CD14-positive monocyte (primary cell): ENCODE measurements at places on chromosomes 2 and 18.

DNA sequence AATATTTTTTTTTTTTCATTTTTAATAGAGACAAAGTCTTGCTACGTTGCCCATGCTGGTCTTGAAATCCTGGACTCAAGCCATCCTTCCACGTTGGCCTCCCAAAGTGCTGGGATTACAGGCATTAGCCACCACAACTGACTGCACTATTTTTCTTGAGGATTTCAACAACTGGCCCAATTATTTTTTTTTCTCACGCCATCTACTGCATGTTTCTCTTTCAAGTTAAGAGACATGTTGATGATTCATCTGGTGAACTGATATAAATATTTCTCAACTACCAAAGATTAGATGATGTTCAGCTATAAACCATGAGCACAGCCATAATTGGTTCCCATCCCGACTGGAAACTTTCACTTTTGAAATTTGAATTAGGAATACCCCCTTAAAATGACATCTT, 688.4 kb upstream of the SYT4 start:
- H3K27me3 ChIP-seq: no peaks in the 10 kb centered on the region
- no peaks in the 10 kb centered on the region for H3K36me3 ChIP-seq
- no peak for DNase-seq
- no peaks in the 10 kb centered on the region for H3K4me1 ChIP-seq
- H3K27ac ChIP-seq: no peak overlapping the region

DNA sequence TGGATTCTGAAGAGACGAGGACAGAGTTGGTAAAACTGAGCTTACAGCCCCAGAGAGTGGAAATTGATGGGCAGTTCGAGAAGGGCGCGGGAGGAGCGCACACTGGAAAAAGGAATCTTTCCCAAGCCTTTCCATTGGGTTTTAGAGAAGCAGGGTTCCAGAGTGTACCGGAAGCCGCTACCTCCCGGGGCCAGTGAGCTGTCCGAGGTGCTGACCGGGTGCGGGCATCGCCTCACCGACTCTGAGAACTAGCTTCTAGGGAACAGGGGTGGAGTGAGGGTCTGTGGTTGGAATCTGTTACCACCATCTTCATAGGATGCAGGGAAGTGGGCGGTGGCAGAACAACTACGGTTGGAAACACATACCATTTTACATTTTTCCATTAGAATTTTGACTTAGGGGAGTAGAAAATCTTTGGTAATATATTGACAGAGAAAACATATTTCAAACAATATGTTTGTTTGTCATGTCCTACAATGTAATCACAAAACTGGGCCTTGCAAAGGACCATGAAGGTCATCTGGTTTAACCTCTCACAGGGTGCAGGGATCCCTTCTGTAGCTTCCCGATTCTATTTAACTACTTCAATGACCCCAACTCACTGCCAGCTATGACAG, 724 bp downstream of the NMS start:
- no peak overlapping the region for H3K4me3 ChIP-seq
- no peaks in the 10 kb centered on the region for H3K36me3 ChIP-seq
- no peak overlapping the region for H3K27ac ChIP-seq
- H3K27me3 ChIP-seq: no peaks in the 10 kb centered on the region
- no peaks in the 10 kb centered on the region for H3K4me1 ChIP-seq
- DNase-seq: no peak

DNA sequence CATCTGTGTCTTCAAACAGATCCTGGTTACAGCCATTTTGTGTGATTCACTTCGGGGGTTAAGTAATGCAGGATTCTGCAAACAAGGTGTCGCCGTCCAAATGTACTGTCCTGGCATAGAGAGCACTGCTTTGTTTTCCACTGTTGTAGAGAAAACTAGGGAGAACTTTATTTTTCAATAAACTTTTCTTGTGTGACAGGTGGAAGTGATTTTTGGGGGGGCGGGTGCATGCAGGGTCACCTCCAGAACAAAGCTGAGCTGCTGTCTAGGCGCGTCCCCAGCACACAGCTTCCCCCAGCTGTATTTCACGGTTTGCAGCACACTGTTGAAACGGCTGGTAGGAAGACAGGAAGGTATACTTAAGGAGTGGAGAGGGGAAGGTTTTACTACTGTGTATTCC, 200.6 kb downstream of the MGAT5 start:
- H3K36me3 ChIP-seq: peaks cover 18% of the 10 kb centered on the region
- no peak for DNase-seq
- H3K4me3 ChIP-seq: no peak overlapping the region
- no peak overlapping the region for H3K27ac ChIP-seq

- H3K36me3 ChIP-seq: peaks cover 5% of the 10 kb centered on the region
- no peak overlapping the region for H3K4me3 ChIP-seq
- H3K4me1 ChIP-seq: peaks cover 20% of the 10 kb centered on the region
- no peak for DNase-seq
- no peaks in the 10 kb centered on the region for H3K27me3 ChIP-seq
Observed at GRCh38 chr18:23356915-23357601, 96.0 kb upstream of the RIOK3 start.

DNA sequence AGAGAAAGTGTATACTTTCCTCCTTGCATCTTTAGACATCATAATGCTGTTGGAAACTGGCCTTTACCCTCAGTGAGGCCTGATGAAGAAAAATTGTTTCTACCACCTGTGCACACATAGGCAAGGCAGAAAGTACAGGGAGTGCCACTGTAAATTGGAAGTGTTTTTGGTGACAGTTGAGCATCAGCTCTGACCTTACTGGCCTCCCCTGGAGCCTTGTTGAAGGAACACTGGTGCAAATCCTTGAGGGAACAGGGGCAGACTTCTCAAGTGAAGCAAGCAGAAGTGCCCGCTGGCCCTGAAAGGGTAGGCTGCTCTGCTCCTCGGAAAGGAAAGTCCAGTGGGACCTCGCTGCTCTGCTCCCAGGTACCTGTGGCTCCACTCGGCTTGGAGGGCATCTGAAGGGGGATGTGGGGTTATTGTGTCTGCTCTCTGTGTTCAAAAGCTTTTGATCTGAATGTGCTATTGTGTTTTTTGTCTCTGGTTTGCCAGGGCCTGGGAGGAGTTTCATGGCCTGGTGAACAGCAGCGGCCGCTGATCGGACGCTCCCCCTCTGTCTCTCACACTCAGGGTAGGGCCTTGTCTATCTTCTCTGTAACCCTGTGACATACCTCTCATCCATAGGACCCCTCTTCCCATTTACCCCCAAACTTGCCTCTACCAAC, 23.4 kb downstream of the EIF4E2 start:
- H3K27me3 ChIP-seq: no peaks in the 10 kb centered on the region
- no peaks in the 10 kb centered on the region for H3K4me1 ChIP-seq
- DNase-seq: no peak
- H3K36me3 ChIP-seq: peaks cover 99% of the 10 kb centered on the region
- no peak overlapping the region for H3K27ac ChIP-seq
- no peak overlapping the region for H3K4me3 ChIP-seq

GRCh38 chr2:37676274-37676673, 4.8 kb upstream of the CDC42EP3 start:
- no peak overlapping the region for H3K4me3 ChIP-seq
- peak overlapping the region; percentile 76 for H3K27ac ChIP-seq
- H3K36me3 ChIP-seq: no peaks in the 10 kb centered on the region
- H3K4me1 ChIP-seq: peaks cover 33% of the 10 kb centered on the region

GRCh38 chr18:7248877-7249276, 18.0 kb downstream of the LRRC30 start:
- no peak overlapping the region for H3K4me3 ChIP-seq
- no peaks in the 10 kb centered on the region for H3K36me3 ChIP-seq
- H3K27me3 ChIP-seq: no peaks in the 10 kb centered on the region
- no peaks in the 10 kb centered on the region for H3K4me1 ChIP-seq
- no peak overlapping the region for H3K27ac ChIP-seq
- no peak for DNase-seq

DNA sequence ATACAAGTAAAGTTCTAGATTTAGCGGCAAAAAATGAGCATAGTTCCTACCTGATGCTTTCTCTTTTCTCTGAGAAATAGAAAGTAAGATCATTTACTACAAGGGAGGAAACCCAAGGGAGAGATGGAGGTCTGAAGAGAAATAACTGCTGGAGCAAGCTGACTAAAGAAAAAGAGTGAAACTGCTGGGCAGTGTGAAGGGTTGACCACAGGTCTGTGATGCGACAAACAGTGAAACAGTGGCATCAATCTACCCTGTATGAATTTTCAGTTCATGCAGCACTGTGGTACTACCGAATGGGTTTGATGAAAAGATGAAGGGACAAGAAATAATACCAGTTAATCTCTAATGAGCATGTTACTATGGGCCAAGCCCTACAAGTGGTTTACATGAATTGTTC, 52.2 kb downstream of the CUL3 start:
- peaks cover 77% of the 10 kb centered on the region for H3K36me3 ChIP-seq
- DNase-seq: no peak
- no peaks in the 10 kb centered on the region for H3K4me1 ChIP-seq

DNA sequence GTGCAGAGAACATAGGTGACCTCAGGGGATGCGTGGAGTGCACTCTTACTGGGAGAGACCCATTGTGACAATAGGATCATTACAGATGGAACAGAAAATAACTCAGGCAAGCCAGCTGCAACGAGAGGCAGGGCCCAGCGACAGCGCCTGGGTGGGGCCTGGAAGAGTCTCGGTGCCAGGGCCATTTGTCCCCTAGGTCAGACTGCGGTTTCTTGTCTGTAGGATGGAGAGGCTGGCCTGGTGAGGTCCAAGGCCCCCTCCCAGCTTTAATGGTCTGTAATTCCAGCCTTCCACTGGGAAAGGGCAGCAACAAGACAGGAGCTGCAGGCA, 208.6 kb upstream of the APCDD1 start:
- no peaks in the 10 kb centered on the region for H3K27me3 ChIP-seq
- H3K27ac ChIP-seq: no peak overlapping the region
- H3K4me1 ChIP-seq: peaks cover 38% of the 10 kb centered on the region
- H3K4me3 ChIP-seq: no peak overlapping the region
- H3K36me3 ChIP-seq: no peaks in the 10 kb centered on the region
- DNase-seq: no peak

- peaks cover 28% of the 10 kb centered on the region for H3K4me1 ChIP-seq
- peak overlapping the region; percentile 42 for H3K27ac ChIP-seq
- no peaks in the 10 kb centered on the region for H3K27me3 ChIP-seq
- H3K36me3 ChIP-seq: peaks cover 96% of the 10 kb centered on the region
Observed at GRCh38 chr2:230202430-230203109, 17.2 kb downstream of the SP110 start.

DNA sequence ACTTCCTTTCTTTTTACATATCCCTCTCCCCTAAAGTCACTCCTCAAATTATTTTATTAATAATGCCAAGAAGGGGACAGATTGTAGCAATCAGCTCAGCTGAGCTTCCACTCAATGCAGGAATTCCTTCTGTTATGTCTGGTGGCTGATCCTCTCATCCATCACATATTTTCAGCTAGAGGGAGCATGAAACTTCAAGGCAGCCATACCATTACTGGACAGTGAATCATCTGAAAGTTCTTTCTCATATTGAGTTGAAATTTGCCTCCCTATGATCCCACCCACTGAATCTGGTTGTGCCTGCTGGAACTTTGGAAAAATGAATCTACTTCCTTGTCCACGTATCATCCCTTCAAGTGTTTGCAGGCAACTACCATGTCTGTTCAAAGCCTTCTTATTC, 11.2 kb downstream of the ZNF385B start:
- no peak for DNase-seq
- H3K4me3 ChIP-seq: no peak overlapping the region
- H3K36me3 ChIP-seq: no peaks in the 10 kb centered on the region
- H3K27me3 ChIP-seq: no peaks in the 10 kb centered on the region
- no peak overlapping the region for H3K27ac ChIP-seq

GRCh38 chr2:184137955-184138354, 460.4 kb upstream of the ZNF804A start:
- H3K4me1 ChIP-seq: no peaks in the 10 kb centered on the region
- H3K27me3 ChIP-seq: no peaks in the 10 kb centered on the region
- H3K4me3 ChIP-seq: no peak overlapping the region
- DNase-seq: no peak
- no peaks in the 10 kb centered on the region for H3K36me3 ChIP-seq
- H3K27ac ChIP-seq: no peak overlapping the region

DNA sequence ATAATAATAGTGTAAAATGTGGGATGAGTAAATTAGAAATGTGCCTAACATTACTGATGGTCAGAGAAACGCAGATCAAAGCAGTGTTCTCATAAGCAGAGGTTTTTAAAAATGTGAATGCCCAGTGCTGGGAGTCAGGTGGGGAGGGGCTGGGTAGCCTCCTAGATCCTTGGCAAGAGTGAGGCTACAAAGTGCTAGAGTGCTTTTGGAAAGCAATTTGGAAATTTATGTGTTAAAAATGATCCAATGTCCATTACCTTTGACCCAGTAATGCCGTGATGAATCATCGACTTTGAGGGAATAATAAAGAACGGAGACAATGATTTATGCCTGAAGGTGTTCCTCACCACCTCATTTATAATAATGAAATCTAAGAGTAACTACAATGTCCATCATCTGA, 44.9 kb upstream of the TWIST2 start:
- DNase-seq: no peak
- H3K27me3 ChIP-seq: no peaks in the 10 kb centered on the region

DNA sequence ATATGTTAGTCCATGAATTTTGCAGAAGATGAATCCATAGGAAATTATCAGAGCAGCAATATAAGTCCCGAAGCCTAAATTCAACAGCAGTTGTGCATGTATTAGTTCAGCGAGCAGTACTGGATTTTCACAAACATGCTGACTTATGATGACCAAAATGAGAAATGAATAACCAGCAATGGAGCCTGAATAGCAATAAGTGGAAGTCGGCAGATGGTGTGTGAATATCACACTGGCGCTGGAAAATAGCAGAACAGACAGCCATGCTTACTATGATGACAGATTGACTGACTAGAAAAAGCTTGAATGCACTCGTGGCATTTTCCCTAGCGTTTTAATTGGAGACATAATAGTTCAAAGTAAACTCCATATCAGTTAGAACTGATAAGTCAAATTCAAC, 1114.5 kb downstream of the DSC3 start:
- H3K36me3 ChIP-seq: no peaks in the 10 kb centered on the region
- DNase-seq: no peak
- H3K27me3 ChIP-seq: no peaks in the 10 kb centered on the region
- H3K27ac ChIP-seq: no peak overlapping the region

- H3K4me3 ChIP-seq: no peak overlapping the region
- H3K36me3 ChIP-seq: no peaks in the 10 kb centered on the region
- no peaks in the 10 kb centered on the region for H3K27me3 ChIP-seq
- H3K27ac ChIP-seq: no peak overlapping the region
- DNase-seq: no peak
Observed at GRCh38 chr18:46732201-46732600, 24.7 kb downstream of the ST8SIA5 start.

DNA sequence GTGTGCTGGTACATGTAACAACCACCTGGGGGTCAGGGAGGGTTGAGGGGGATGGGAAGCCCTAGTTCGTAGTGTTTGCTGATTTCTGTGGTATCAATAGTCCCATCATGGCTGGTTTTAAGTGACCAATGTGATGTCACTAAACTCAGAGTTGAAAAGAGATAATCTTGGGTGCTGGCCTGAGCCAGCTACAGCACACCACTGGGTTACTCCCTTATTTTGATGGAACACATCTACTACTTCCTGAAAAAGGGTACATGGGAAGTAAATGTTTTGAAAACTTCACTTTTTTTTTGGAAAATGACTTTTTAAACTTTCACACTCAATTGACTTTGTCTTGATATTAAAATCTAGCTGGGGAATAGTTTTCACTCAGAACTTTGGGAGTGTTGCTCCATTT, 87.0 kb upstream of the CXCR4 start:
- DNase-seq: peak; percentile 32
- no peaks in the 10 kb centered on the region for H3K36me3 ChIP-seq
- H3K27ac ChIP-seq: peak overlapping the region; percentile 17
- H3K27me3 ChIP-seq: no peaks in the 10 kb centered on the region
